ENCODE measurements at places on chromosomes 6 and 20.

GRCh38 chr6:159467473-159468041 is 225.5 kb downstream of the SOD2 start:
- no peak for DNase-seq

DNA sequence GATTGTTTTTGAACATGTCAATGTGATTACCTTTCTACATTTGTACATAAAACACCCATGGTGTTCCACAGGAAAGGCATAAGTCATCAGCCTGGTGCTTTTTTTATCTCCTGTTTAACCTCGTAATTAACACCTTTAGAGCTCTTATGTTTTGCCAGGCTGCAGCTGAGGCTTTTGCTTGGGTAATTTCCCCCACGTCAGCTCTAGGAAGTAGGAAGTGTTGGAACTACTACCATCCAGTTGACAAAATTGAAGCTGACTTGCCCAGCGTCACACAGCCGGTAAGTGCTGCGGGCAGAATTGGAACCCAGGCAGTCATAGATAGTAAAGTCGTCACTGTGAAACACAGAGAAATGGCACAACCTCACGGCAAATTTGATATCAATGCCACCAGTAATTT is 86.6 kb upstream of the BMP2 start:
- DNase-seq, result no peak

GRCh38 chr20:16129411-16129810 is 443.8 kb downstream of the KIF16B start:
- DNase-seq, result no peak

DNA sequence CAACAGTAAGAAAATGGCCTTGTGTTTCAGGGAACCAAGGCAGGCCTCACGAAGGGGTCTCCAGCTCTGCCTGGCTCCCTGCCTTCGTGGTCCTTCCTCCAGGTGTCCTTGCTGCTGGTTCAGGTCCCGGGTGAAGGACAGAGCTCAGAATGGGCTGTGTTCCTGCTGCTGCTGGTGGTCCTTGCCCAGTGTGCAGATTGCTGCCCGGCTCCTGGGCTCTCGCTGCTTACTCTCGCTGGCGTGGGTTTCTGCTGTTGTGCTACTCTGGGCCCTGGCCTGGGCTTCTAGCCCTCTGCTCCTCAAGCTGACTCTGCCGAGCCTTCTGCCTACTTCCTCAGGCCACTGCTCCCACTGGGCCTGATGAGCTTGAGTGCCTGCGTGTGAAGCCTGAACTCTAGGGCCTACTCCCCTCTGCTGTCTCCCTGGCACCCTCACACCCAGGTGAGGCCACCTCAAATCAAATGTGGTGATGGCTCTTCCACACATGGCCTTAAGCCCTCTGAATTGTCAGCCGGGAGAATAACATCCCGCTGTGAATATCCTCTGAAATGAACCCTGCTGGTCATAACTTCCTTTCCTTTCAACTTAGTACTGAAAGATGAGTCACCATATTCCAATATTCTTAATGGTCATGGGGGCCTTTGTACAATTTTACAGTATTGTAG is 171.6 kb downstream of the FOXC1 start:
- DNase-seq, result no peak

DNA sequence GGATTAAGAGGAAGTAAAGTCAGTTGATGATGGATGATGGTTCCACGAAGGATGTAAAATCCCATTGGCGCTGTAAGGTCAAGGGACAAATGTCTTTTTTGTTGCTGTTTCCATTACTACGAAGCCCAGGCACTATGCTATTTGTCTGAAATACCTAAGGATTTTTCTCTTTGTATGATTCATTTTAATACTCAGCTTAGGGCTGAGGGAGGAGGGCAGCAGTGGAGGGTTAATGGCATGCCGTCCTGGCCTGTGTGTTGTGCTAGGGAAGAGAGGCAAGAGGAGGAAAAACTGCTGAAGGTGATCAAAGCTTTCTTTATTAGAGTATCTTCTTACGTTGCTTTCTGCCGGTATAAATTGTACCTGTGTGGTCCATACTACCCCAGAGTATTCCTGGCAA is 6.5 kb upstream of the SMOC2 start:
- DNase-seq, result no peak

GRCh38 chr20:63628246-63628975 is 1.5 kb upstream of the GMEB2 start:
- peak; percentile 81 for DNase-seq

- DNase-seq, result no peak
Measured at GRCh38 chr6:46773201-46773855, 19.9 kb upstream of the MEP1A start.

GRCh38 chr6:90169374-90169773 is 127.3 kb downstream of the BACH2 start:
- DNase-seq, result no peak

DNA sequence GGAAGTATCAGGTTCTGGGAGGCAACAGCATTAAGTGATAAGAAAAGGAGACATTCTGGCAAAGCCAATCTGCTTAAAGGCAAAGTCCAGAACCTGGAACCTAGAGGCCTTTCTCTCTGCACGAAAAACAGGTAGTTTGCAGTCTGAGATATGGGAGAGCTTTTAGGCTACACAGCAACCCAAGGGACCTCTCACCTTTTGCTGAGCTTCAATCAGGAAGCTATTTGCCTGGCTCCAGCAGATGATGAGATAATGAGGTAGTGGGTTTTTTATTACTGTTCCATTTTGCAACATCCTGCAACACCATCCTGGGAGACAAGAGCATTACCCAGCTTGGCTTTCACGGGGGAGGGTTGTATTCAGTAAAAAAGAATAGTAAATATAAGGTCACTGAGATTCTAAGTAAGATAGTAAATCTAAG is 143.1 kb downstream of the ADGRG6 start:
- no peak for DNase-seq

DNA sequence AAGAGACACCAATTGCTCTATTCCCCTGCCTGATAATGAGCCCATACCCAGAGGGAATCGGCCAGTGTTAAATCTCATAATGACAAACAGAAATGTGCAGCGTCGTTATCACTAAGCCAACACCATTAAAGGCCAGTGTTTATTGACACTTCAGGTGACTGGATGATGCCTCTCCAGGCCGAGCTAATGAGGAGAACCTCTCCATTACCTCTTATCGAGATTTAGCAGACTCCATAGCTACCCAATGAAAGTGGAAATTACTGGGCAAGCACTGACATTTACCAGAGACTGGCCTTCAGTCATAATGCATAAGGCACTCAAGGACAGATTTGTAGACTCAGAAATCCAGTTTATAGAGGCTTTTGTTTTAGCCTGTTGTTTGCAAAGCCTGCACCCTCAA is 669.5 kb downstream of the MAFB start:
- no peak for DNase-seq

- no peak for DNase-seq
Measured at GRCh38 chr6:135196739-135197510, 15.8 kb downstream of the MYB start.

- no peak for DNase-seq
Measured at GRCh38 chr6:4904461-4905025, 99.3 kb downstream of the RPP40 start.

GRCh38 chr6:168841609-168842278 is 400.8 kb downstream of the SMOC2 start:
- DNase-seq, result no peak

GRCh38 chr6:56288347-56288746 is 41.0 kb upstream of the COL21A1 start:
- DNase-seq, result no peak

DNA sequence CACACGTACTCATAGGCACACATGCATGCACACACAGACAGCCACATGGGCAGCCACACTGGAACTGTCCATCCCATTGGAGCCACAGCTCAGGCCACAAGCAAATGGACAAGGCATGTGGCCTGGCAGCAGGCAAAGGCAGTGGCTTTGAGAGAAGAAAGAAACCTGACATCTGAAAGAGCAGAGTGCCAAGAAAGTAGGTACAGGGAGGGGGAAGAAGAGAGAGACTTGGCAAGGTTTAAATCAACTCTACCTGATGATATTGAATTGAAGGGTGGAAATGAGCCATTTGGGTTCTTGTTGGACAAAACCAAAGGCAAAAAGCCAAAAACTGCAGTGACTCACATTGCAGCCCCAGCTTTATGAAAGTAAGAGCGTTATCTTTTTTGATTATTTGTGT is 142.7 kb downstream of the PCSK2 start:
- no peak for DNase-seq

DNA sequence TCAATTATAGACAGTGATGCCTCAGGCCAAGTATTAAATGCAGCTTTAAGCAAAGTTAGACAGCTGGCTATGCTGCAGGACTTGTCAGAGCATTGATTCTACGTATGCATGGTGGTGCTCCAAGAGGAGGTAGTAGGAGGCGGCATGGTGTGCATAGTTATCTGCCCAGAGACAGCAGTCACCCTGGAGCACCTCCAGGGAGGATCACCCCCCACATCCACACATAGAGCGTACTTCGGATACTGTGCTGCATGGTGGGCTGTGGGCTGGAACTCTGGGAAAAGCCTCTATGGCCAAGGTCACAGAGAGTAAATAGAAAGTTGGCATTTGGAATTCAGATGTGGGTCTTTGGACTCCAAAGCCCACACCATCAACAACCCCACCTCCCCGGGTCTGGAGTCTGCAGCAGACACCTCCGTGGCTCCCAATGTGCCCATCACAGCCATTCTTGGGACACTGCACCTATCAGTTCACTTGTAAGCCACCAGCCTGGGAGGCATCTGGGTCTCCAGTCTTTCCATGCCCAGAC is 64.5 kb upstream of the STX16 start:
- no peak for DNase-seq

GRCh38 chr20:47358672-47359529 is 2.4 kb upstream of the ZMYND8 start:
- peak; percentile 90 for DNase-seq

GRCh38 chr20:40293740-40294139 is 395.3 kb downstream of the MAFB start:
- DNase-seq, result no peak

GRCh38 chr6:72861935-72862432 is 240.1 kb downstream of the KCNQ5 start:
- DNase-seq, result peak; percentile 27

DNA sequence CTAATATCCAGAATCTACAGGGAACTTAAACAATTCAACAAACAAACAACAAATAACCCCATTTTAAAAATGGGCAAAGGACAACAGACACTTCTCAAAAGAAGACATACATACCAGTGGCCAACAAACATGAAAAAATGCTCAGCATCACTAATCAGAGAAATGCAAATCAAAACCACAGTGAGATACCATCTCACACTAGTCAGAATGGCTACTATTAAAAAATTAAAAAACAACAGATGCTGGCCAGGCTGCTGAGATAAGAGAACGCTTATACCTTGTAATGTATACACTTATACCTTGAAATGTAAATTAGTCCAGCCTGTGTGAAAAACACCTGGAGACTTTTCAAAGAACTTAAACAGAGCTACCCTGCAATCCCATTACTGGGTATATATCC is 166.8 kb downstream of the IBTK start:
- DNase-seq, result no peak

DNA sequence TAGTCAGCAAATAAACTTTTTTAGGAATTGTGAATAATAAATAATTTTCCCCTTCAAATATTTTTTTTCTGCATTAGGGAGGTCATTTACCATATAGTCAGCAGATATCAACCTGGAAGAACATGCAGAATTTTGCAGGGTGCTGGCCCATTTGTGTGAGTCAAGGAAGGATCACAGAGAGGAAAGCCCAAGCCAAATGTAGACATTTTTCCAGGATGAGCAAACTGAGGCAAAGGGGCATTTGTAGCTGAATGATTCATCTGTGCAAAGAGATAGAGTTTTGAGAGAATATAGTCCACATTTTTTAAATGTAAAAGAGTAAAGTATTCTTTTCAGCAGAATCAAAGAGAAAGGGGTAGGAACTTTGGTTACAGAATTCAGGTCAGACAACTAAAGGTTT is 555.5 kb upstream of the MARCKS start:
- no peak for DNase-seq

GRCh38 chr20:47784599-47785310 is 526 bp downstream of the SULF2 start:
- peak; percentile 77 for DNase-seq

DNA sequence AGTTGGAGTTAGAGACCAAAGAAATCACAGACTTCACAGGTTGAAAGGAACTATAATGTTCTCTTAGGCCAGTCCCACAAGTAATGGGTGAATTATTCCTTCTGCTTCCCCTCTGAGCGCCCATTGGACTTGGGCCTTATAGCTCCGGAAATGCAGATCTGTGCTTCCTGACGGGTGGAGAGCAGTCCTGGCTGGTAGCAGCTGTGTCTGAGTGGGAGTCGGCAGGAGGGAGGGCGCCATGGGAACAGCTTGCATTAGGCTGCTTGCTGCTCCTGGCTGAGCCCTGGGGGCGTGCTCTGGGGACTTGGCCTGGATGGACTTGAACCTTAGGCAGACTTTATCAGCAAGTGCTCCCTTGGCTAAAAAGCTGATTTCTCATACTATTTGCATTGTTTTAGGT is 18.4 kb upstream of the NUP153 start:
- DNase-seq, result peak; percentile 52

DNA sequence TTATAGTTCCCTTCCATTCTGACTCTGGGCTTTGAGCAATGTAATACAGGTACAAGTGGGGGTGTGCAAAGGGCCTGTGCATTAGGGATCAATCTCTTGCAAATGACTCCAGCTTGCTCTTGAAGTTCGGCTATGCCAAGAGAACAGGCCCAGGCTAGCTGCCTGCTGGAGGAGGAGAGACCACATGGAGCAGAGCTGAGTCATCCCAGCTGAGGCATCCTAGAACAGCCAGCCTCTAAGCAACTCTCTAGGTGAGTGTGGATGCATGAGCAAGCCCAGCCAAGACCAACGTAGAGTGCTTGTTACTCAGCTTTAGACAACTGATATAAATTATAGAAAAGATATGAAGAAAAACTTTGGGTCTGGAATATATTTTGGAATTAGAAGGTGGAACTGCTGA is 47.6 kb upstream of the RBM24 start:
- no peak for DNase-seq

DNA sequence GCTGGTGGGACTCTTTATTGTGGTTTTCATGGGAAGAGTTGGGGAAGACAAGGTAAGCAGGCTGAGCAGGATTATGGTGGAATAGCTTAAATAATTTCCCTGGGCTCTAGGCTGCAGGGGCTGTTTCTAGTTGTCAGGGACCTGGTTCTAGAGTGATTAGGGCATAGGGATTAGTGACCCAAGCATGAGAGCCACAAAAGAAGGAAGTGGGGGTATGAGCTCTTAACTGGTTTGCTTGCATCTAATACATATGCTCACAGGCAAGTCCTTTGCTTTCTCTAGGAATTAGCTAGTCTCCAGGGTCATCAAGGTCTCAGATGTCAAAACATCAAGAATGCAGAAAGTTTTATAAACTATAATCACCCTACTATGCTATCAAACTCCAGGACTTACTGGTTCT is 67.5 kb upstream of the NRN1 start:
- no peak for DNase-seq

- no peak for DNase-seq
Measured at GRCh38 chr6:10410207-10411050, 4.4 kb downstream of the TFAP2A start.

- DNase-seq, result peak; percentile 71
Measured at GRCh38 chr20:38725931-38726803, 1.9 kb downstream of the SLC32A1 start.

- no peak for DNase-seq
Measured at GRCh38 chr6:52243282-52243893, 912 bp downstream of the IL17F start.

- no peak for DNase-seq
Measured at GRCh38 chr6:140541288-140541687, 1166.8 kb upstream of the CITED2 start.

All from HTR-8/SVneo (cell line).